Mesenchymal stem cell (in vitro differentiated cells and primary cell): ENCODE measurements at places on chromosomes 1 and 21.
A peak's percentile ranks its signal among the peaks of the same experiment; 100 is the strongest.

- DNase-seq, result peak; percentile 65
Observed at GRCh38 chr1:59494145-59494833, 197.4 kb downstream of the FGGY start.

GRCh38 chr1:240758296-240758695, 146.3 kb upstream of the GREM2 start:
- DNase-seq, result no peak

DNA sequence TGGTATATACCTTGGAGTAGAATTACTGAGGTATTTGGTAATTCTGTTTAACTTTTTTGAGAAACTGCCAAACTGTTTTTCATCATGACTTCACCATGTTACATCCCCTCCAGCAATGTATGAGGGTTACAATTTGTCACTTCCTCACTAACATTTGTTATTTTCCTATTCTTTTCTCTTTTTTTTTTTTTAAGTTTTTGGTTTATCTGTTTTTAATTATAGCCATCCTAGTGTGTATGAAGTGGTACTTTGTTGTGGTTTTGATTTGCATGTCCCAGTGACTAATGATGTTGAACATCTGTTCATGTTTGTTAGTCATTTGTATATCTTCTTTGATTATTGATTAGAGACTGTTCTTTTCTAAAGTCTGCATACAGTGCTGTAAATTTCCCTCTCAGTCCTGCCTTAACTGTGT, 147.3 kb downstream of the HS2ST1 start:
- peak; percentile 24 for DNase-seq

DNA sequence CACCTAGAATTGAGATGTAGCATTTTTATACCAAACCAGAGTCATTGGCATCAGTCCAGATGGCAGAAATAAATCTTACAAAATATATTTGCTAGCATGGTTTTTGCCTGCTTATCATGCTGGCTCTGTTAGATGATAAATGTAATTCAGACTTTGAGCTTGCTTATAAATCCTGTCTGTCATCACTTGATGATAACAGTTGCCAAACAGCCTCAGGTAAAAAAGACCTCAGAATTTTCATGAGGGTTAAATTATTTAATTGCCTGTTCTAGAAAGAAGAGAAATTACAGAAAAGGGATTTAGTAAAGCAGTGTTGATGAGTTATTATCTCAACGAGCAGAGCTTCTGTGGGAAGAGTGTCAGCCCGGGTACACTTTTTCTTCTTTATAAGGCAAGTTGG, 83.3 kb downstream of the FNBP1L start:
- DNase-seq, result no peak

- DNase-seq, result no peak
Observed at GRCh38 chr1:183215076-183215720, 29.1 kb downstream of the LAMC2 start.

DNA sequence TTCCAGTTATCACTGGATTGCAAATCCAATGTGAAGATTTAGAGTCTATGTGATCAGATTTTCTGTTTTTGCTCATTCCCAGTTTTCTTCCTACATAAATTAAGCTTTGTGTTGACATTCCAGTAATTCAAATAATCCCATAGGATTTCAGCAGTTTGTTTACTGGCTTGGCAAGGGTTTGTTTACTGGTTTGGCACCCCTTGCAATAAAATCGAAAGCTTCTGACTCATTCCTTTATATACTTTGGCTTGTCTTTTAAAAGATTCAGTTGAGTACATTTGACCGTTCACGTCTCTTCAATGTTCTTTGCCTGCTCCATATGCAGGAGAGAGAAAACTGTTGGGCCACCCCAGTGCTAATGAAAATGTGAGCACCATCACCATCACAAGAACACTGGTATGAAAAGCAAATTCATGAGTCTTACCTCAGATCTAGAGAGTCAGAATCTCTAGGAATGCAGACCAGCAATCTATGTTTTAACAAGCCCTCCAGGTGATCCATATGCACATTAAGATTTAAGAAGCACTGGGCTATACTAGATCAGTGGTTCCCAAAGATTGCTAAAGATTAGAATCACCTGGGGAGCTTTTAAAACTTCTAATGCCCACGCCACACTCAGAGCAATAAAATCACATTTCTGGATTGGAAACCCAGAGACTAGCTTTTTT, 32.8 kb downstream of the ZC3H11B start:
- no peak for DNase-seq

DNA sequence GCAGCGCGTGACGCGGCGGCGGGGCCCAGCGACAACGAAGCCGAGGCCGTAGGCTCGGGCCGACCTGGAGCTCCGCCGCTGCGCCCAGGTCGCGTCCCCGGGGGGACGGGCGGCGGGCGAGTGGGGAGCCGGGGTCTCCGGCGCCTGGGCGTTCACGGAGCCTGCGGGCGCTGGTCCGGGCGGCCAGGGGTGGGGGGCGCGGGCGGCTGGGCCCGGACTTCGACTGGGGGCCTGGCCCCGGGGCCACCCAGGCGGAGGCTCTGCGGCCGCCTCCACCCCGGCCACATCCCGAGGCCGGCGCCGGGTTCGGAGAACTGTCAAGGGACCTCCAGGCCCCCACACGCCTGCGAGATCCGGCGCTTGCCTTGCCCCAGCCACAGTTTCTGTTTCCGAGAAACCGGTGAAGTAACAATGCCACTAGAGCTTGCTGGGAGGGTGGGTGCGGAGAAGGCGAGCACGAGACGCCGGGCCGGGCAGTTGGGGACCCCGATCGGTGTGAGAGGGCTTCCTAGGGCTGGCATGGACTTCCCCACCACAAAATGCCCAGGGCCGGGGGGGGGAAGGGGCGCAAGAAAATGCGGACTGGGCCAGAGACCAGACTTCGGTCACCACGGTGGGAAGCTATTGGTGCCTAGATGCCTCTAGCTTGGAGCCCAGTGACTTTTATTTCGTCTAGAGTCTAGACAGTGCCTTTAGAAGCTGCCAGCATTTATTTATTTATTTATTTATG, 501 bp downstream of the FBXO6 start:
- DNase-seq, result peak; percentile 53

GRCh38 chr1:32825181-32825580, 7.7 kb downstream of the S100PBP start:
- no peak for DNase-seq

DNA sequence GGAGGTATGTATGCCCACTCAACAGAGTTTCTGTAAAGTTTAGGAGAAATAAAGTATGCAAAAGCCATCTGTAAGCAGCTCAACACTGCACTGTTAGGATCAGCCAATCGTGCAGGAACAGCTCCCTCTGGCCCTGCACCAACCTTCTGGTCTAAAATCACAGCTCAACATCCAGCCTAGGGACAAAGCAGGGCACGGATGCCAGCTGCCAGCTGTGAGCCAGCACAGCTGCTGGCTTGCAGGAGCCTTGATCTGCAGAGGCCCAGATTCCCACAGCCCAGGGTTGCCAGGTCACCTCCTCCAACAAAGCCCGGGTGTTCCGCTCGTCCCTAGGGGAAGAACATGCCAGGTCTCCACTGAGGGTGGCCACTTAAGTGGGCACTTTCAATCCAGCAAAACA, 8.6 kb downstream of the ACOT7 start:
- DNase-seq, result no peak

DNA sequence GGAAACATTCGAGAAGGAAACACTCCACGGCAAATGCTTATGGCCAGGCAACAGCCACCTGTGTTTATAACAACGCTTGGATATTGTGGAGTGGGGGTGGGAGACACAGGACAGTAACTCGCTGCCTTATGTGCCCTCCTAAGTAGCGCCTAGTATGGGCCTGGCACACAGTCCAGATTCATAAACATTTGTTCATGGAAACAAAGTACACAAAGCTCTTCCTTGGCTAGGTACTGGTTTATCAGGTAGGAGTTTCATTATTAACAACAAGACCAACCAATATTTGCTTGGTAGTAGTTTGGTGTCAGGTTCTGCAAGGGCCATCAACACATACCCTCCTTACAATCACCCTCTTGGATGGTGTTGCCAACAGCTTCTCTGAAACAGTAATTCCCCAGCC, 23.4 kb downstream of the TMCO4 start:
- DNase-seq, result no peak

DNA sequence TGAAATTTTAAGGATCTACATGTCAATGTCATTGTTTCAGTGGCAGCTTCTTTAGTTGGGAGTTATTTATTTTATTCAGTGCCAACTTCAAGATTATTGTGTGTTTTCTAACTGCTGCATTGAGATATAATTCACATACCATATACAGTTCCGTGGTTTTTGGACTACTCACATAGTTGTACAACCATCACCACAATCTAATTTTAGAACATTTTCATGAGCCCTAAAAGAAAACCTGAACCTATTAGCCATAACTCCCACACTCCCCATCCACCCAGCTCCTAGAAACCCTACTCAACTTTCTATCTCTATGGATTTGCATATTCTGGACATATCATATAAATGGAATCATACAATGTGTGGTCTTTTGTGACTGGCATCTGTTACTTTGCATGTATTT, 220.0 kb downstream of the LRRC40 start:
- no peak for DNase-seq
